ENCODE measurements at places on chromosomes 5 and 9.

- no peak for DNase-seq
Observed at GRCh38 chr5:133932441-133933168, 35.8 kb downstream of the C5orf15 start.

- DNase-seq: no peak
Observed at GRCh38 chr9:124439686-124440243, 10.5 kb upstream of the ADGRD2 start.

DNA sequence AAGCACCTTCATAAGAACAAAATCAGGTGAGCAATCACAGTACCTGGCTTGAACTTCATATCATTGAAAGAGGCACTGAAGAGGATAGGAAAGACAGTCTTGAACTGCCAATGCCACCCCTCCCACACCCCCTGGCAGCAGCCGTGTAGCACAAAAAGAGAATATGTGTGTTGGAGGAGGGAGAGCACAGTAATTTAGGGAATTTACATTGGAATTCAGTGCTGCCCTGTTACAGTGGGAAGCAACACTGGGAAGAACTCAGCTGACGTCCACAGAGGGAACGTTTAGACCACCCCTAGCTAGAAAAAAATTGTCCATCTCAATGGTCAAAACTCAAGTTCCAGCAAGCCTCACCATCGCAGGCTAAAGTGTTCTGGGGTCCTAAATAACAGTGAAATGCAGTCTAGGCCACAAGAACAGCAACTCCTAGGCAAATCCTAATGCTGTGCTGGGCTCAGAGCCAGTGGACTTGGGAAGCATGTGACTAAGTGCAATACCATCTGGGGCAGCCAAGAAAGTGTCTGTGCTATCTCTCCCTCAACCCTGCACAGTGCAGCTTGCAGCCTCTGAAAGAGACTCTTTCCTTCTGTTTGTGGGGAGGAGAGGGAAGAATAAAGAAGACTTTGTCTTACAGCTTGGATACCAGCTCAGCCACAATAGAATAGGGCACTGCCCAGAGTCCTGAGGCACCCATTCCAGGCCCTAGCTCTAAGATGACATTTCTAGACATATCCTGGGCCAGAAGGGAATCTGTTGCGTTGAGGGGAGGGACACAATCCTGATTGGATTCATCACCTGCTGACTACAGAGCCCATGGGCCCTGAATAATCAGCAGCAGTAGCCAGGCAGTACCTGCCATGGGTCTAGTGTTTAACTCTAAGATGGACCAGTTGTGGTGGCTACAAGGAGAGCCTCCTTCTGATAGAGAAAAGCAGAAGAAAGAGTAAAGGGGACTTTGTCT is 62.1 kb upstream of the VLDLR start:
- DNase-seq: no peak

GRCh38 chr9:13209498-13209897 is 70.0 kb downstream of the MPDZ start:
- no peak for DNase-seq

GRCh38 chr9:127267793-127268525 is 3.4 kb downstream of the GARNL3 start:
- no peak for DNase-seq

DNA sequence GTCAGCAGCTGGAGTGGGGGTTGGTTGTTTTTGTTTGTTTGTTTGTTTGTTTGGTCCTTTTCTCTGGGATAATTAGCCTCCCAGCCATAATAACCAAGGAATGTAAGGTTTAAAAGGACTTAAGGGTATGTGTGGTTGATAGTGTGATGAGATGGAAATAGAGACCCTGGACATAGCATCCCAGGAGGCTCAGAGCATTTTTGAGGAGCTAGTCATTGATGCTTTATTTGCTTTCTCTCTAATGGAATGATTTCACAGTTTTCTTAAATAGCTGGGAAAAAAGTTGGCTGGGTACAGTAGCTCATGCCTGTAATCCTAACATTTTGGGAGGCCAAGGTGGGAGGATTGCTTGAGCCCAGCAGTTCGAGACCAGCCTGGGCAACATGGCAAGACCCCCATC is 45.1 kb downstream of the TTC1 start:
- DNase-seq: no peak

DNA sequence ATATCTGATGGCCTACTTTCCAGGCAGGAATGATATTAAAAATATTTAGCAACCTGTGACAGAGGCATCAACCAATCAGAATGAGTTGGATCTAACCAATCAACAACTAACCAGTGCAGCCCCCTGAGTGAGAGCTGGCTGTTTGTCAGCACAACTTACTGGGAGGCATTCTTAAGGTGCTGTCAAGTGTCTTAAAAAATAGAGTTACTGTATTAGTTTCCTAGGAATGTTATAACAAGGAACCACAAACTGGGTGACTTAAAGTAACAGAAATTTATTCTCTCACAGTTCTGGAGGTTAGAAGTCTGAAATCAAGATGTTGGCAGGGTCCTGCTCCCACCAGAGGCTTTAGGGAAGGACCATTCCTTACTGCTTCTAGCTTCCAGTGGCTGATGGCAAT is 85.2 kb downstream of the ATG10 start:
- DNase-seq: no peak

GRCh38 chr5:177605078-177605477 is 5.1 kb downstream of the B4GALT7 start:
- DNase-seq: no peak

DNA sequence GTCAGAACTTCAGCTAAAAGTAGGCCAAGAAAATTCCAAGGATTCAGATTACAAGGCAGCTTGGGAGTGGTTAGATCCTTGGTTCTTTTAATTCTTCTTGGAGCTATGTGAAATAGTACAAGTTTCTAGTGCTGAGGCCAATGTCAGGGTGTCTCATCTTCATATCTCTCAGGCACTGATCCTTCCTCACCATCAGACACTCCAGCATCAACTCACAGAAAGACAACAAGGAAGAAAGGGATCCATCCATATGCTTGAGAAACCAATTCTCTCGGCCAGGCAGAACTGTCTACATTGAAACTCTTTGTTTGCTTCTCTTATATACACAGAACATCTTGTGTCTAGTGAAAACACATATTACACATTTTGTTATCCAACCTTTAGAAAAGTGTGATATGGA is 362.1 kb upstream of the CCNH start:
- no peak for DNase-seq

DNA sequence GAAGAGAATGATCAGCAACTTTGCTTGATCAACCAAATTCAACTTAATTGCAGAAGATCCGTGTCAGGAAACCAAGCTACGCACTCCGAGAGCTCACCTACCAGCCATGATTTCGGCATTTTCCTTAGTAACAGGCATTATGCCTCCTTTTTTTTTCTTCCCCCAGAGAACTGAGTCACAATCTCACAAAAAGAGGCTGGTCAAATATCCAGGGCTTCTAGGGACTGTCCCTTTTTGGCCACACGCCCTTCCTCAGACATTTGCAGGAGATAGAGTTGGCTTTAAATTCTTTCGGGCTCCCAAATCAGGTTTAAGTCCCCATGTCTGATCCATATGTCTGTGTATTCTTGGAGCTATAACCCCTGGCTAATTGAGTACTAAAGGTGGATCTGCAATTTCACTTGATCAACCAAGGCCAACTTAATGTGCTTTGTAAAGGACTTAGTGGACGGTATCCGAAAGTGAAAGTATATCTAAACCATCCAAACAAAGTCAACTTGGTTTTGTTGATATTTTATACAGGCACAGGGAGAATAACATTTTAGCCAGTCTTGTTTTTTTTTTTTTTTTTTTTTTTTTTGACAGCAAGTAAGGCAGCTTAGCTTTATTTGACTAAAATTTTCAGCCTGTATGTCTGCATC is 100.8 kb upstream of the TBCA start:
- no peak for DNase-seq

DNA sequence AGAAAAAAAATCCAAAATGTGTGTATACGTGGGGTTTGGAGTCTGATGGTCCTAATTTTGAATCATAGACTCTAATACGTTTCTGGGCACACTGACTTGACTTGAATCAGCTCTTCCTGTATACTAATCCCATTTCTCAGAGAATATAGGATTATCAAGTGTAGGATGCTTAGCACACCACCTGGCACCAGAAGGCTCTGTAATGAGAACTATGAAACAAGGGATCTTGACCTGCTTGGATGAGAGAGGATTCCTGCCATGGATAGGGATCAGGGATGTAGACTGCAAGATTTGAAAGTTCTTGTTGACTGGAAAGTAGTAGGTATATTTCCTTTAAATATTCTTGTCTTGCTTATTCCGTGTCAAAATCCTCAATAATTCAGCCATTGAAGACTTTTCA is 7.8 kb downstream of the HSPA4 start:
- DNase-seq: no peak

GRCh38 chr5:167156446-167156845 is 1135.0 kb upstream of the WWC1 start:
- no peak for DNase-seq

DNA sequence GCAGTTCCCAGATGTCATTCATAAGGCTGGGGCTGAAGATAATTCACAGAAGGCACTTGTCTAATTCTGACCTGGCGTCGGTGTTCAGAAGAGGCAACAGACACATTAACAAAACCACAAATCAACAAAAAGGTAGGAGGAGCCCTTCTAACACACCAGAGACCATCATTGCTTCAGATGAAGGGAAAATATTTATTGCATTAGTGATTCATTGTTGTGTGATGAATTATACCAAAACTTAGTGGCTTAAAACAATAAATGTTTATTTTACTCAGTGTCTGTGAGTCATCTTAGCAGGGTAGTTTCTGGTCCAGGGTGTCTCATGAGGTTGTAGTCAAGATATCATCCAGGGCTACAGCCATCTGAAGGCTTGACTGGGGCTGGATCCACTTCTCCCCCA is 91.3 kb upstream of the KIF2A start:
- DNase-seq: no peak

DNA sequence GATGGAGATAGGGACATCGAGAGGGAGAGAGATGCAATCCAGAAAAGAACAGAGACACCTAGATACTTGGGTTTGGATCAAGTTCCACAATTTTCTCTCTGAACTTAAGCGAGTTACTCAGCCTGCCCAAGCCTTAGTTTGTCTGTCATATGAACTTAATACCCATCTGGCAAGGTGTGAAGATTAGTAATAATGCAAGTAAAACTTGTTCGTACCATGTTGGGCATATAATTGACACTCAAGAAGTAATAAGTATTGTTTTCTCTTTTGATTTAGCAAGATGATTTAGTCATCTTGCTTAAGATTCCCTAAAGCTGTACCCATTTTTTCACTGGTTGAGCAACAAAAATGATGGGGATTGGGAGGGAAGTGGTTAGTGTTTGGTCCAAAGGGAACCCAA is 7.5 kb downstream of the RABGAP1 start:
- DNase-seq: no peak

GRCh38 chr9:114154600-114155102 is 686 bp upstream of the COL27A1 start:
- DNase-seq: no peak

DNA sequence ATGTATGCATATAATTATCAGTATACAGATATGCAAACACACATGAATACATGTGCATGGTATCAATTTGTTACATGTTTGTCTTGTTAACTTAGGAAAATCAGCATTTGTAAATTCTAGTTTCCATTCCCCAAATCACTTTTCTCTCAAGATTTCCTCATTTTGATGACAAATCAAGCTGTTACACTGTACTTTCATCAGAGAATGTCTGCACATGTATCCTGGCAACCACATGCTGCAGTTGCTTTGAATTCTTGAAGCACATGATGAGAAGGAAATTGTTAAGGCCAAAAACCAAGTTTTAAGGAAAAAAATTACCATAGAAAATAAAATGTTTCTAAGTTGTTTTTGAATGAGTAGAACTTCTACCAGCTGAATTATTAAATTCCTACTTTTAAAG is 1834.5 kb downstream of the EFNA5 start:
- no peak for DNase-seq

DNA sequence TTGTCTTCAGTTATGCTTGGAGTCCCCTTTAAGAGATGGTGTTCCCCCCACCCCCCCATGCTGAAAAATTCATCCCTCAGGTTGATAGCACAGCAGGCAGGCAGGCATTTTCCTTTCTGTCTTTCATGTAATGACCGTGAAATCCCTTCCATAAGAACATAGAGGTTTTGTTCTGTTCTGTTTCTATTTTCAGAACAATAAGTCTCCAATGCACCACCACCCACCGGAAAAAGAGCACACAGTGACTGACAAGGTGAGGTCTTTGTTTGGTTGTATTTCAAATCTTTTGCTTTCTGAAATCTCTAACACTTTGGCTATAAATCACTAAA is 52.4 kb downstream of the DMRT2 start:
- DNase-seq: no peak

DNA sequence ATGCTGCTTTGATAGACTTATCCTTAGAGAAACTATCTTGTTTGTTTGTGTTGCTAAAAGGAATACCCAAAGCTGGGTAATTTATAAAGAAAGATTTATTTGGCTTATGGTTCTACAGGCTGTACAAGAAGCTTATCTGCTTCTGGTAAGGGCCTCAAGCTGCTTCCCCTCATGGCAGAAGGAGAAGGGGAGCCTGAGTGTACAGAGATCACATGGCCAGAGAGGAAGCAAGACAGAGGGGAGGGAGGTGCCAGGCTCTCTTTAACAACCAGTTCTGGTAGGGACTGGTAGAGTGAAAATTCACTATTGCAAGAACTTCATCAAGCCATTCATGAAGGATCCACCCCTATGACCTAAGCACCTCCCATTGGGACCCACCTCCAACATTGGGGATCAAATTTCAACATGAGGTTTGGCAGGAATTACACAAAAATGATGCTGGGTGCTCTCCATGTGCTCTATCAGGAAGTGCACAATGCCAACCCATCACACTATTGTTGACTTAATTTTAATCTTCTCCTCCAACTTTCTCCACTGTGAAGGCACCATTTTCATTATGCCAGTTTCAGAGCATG is 115.1 kb upstream of the SHB start:
- DNase-seq: no peak

GRCh38 chr9:93896093-93896492 is 59.1 kb downstream of the BARX1 start:
- no peak for DNase-seq

- DNase-seq: no peak
Observed at GRCh38 chr5:3356016-3356415, 239.6 kb upstream of the IRX1 start.

- peak; percentile 38 for DNase-seq
Observed at GRCh38 chr9:34430843-34431437, 27.4 kb downstream of the FAM219A start.

- no peak for DNase-seq
Observed at GRCh38 chr9:25935188-25935587, 256.9 kb upstream of the TUSC1 start.

DNA sequence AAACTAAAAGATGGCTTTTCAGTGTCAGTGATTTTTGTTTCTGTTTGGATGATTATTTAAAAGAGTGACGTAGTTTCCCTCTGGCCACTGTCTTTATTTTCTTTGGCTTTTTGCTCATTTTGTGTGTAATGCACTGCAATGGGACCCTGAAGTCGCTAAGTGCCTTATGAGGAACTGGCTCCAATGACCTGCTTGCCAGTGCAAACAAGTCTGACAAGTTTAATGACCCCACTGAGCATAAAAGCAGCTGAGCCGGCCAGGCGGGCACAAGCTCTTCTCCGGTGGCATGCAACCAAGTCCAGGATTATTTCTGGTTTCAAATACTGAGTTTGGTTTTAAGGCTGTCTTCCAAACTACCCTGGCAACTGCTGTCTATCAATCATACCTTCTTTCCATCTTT is 15.6 kb upstream of the GNA14 start:
- DNase-seq: no peak

GRCh38 chr5:23012842-23013241 is 159.7 kb upstream of the CDH12 start:
- DNase-seq: no peak

Measured in AML-193 (cell line).